ENCODE measurements at places on chromosomes 12 and 14.

DNA sequence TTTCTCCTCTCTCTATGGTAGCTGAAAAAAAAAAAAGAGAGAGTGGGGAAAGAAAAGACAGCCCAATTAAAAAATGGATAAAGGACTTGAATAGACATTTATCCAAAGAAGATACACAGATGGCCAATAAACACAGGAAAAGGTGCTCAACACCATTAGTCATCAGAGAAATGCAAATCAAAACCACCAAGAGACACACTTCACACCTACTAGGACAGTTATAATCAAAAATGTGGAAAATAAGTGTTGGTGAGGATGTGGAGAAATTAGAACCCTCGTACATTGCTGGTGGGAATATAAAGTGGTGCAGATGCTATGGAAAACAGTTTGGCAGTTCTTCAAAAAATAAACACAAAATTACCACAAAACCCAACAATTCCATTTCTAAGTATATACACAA, 172.4 kb upstream of the GRIN2B start:
- DNase-seq, result no peak

DNA sequence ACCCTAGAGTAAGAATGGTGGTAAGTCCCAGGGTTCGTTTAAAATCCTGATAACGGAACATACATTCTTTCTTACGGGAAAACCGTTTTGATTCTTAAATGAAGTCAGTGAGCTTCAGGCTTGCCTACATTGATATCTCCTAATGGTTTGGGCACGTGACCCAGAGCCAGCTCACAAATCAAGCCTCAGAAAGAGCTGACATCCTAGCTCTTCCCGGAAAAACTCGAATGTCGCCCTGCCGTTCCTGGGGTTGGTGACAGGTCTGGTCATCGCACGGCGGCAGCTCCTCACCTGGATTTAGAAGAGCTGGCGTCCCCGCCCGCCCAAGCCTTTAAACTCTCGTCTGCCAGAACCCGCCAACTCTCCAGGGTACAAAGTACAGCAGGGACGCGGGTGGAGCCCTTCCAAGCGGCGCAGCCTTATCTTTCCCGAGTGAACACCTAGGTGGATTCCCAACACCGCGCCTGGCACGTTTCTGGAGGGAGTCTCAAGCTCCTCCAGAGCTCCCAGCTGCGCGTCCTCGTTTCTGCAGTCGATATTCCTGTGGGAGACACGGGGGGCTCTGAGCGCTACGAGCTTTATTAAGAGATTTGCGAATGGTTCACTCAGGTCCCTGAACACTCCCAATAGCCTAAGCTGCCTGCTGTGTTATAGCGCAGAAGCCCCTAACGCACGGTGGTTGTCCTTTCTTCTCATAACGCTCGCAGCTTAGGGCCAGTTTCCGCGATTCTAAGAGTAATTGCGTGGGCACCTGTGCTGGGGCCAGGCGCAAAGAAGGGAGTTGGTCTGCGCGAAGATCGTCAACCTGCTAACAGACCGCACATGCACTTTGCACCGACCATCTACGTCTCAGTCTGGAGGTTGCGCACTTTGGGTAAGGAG, at the start of gene SSTR1:
Gene SSTR1, plus strand, starts transcription at position 169 of the 882 bp plus-strand sequence. CDS start 1,486 bp downstream, outside the sequence.
- DNase-seq, result no peak

DNA sequence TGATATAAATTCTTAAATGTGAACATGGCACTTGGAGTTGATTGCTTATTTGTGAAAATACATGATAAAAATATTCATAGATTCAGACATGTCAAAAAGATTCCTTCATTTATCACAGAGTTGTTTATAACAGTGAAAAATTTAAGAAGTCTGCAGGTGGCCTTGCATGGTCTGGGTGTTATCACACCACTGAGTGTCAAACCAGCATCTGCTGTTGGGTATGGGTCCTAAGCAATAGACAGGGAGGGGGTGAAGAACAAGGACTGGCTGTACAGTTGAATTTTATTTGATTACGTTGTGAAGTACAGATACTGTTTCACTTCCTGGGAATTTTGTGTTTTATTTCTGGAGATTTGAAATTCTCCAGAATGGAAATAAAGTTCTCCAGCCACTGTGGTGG, 180.4 kb upstream of the HIF1A start:
- DNase-seq, result no peak

DNA sequence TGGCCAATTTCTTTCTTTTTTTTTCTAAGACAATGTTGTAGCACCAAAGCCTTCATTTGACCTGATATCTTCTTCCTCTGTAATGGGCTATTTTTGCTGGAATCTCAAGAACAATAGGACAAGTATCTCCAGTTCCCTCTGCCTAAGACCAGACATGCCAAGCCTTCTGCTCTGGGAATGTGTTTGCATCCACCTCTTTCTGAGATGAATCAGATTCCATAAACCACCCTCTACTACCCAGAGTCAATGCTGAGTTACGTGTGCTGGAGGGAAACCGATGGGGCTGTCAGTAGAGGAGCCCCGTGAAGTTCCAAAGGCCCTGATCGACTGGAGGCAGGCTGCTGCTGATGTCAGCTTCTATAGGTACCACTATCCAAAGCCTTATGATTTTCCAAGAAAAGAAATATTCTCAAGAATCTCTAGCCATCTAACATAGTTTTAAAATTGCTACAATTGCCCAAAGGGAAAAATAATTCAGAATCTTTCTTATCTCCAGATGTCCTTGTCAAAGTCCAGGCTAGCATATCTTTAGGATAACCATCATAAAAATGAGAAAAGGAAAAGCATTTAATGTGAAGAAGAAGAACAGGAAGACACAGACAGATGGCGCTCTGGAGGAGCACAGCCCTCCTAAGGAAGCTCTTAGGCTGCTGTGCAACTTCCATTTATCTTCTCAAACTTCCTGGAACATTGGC, 101.9 kb downstream of the SLC8A3 start:
- no peak for DNase-seq

- DNase-seq, result no peak
These were observed 37.9 kb upstream of the DLK1 start for GRCh38 chr14:100688598-100689461.

DNA sequence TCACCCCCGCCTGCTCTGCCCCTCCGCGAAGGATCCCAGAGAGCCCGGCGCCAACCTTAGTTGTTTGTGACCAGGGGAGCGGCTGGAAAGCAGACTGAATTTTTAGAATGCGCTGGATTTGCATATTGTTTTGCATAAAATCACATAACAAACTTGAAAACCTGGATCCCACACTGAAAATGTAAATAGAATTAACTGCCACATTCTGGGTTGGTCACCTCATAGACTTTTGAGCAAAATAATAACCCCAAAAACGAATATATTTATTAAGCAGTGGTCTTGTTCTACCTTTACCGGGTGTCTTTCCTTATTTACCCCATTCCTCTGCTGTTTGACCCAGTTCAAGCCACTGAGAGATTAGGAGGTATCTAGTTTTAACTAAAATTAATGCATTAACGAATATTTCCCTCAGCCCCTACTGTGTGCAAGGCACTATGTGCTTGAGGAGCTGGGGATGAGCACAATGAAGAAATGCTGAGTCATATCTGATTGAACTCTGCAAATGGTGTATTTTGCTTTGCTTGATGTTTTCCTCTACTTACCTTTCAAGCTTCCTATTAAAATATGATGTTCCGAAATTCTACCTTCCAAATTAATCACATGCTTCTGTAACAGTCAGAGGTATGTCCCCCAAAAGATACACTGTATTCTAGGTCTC, 438 bp upstream of the EGLN3 start:
- no peak for DNase-seq

GRCh38 chr14:90520326-90520725, 123.5 kb downstream of the CALM1 start:
- no peak for DNase-seq

DNA sequence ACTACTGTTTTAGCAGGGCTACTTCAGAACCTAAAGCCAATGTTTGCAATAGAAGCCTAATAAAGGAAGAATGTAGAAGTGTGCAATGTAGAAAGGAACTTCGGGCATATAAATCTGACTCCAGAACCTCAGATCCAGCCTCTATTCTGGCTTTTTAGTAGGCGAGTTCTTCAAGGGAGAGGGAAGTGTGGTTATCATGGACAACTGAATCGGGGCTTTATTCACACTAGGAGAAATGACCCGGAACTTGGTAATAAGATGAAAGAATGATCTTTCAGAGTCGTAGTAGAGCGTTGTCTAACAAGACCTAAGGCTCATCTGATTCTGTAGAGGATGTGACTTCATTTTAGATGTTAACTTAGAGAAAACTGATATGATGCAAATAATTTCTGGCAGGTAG, 72.9 kb downstream of the CRADD start:
- DNase-seq, result no peak

DNA sequence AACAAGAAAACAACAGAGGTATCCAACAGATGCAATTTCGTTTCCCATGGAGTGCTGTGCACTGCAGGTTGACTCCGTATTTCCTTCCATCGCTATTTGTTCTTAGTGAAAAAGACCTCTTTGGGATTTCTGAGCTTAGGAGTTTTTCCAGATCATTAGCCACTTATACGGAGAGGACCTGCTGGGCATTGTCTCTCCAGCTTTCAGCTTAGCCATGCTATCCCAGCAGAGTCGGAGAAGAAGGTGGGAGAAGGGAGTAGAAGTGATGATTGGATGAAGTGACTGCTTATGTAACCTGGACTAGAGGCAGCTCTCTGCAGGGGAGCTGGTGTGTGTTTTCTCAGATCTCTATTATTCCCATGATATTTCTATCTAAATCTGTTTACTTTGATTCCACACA, 737.7 kb downstream of the DIO2 start:
- DNase-seq, result no peak

DNA sequence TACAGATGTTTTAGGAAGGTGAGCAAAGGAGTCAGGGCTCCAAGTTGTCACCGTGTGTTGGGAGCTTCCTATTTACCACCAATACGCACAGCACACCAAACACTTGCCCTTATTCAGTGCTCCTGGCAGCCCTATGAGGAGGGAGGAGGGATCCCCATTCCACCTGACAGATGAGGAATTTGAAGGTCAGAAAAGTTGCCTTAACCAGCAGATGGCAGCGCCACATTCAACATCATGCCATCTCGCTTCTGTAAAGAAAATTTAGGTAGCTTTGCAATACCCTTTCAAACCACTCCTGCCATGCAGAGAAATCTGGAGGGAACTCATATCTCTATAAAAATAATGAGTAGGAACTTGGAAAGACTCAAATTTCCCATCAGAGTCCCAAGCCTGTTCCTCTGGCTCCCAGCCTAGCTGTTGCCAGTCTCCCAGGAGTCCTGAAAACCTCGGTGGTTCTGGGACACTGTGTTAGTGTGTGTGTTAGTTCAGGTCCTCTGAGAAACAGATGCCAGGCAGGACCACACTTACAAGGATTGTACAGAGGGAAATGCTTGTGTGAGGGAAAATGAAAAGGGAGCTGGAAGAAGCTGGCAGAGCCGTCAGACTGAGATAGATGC, 410.5 kb downstream of the MED13L start:
- DNase-seq, result no peak

- DNase-seq, result no peak
These were observed 17.9 kb downstream of the KRT76 start for GRCh38 chr12:52759218-52759617.

DNA sequence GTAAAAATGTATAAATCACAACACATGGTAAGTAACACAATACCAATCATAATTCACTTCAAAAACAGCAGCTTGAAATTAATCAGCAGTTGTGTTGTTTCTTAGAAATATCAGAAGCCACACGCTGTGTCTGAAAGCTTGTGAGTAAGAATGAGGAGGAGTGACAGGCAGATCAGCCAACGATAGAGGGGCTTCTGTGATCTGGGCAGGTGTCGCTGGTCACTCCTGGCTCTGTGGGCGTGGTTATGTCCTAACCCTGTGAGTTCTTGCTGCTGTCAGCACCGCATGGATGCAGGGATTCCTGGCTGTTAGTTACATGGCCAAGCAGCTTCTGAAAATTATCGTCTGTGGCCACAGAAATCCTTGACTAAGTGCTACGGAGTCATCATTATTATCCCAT, 123.4 kb downstream of the SLC25A47 start:
- no peak for DNase-seq

DNA sequence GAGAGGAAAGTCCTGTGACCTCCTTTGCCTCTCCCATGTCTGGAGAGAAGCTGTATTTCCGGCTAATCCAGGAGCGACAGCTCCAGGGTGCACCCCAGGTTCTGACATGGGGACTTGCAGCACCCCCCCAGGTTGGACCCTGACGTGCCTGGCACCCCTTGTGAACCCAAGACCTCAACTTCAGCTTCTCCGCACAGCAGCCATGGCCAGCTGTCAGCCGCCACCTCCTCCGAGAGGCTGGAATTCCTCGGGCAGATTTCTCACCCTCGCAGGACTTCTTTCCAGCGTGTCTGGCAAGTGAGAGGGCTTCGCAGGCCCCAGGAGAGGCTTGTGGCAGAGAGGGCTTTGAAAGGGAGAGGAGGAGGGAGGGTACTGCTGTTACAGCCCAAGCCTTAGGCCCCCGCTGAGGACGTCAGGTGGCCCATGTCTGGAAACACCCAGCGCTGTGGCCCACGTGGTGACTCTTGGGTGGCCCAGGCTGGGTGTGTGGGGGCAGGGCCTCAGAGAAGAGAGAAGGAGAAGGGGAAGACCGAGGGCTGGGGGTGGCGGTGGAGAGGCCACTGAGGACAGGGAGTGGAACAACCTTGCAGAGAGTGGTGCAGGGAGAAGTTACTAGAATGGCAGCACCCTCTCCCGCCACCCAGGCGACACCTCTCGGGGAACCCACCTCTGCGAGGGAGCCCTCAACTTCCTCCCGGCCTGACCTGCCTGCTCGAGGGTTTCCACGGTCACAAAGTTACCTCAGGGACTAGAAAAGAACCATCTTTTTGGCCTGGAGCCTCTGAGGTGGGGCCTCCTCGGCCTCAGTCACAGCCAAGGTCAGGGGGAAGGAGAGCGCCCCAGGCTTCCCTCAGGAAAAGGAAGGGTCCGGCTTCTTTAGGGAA, 11.7 kb upstream of the RPS6KL1 start:
- no peak for DNase-seq

DNA sequence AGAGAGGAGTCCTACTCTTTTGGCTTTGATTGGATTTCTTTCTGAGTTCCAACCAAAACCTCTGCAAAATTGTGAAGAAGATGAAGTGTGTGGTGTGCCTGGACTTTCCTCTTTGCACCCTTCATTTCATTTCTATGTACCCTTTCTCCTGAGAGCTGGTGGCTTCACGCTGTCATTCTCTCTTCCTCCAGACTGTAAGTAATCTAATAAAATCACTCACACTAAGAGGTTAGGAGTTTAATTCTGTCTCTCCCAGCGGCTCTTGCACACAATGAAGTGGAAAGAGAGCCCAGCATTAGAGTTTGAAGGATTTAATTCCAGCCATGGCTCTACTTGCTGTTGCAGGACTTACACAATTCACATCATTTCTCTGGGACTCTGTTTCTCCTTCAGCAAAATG, 37.8 kb upstream of the CRADD start:
- DNase-seq, result no peak

DNA sequence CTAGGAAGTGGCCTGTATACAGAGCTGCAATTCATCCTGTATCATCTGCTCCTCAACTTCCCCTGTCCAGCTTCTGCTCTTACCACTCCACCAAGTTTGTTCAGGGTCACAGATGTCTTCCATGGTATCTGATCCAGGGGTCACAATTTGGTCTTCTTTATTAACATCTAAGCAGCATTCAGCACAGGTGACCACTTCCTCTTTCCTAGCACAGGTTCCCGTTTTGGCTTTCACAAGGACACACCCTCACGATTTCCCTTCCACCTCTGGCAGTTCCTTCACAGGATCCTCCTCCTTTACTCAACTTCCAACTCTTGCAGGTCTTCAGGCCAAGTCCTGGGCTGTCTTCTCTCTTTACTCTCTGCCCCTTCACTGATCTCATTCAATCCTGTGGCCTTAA, 93.6 kb downstream of the TTC7B start:
- DNase-seq, result no peak
